Activated CD4-positive, alpha-beta T cell treated with anti-CD3 and anti-CD28 coated beads for 48 hours (primary cell): ENCODE measurements at places on chromosomes 3 and 15.

GRCh38 chr15:41556677-41557076 lies 2.3 kb upstream of the TYRO3 start:
- DNase-seq = no peak

DNA sequence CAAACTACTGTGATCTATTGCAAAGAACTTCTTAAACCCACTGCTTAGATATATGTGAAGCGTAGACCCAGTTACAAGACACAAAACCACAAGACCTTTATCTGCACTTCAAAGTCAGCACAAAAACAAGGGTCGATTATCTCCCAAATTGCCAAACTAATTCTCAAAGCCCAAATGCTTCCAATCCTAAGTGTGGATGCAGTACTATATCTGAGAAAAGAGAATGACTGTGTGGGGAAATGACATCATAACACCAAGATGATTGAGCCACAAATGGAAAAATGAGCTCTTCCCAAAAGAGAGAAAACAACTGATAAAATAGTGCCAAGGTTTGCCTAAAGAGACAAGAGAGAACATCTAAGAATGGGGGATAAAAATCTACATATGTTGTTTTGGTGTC lies 86.2 kb downstream of the MEIS2 start:
- no peak for DNase-seq

DNA sequence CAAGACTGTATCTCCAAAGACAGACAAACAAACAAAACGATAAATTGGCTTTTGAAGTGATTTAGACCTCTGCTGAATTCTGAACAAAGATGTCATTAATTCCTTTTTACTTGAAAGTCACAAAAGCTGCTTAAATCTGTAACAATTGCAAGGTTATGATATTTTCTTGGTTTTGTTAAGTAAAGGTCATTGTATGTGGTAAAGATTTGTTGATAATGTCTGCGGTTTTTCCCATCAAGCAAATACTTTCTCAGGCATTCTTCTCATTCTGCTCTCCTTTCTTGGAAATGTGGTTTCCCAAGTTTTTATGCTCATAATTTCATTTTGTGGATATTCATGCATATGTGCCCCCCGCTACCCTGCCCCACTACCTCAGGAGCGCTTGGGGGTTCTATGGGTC lies 116.5 kb downstream of the SLMAP start:
- no peak for DNase-seq

GRCh38 chr3:37141676-37142075 lies 32.7 kb downstream of the LRRFIP2 start:
- no peak for DNase-seq

DNA sequence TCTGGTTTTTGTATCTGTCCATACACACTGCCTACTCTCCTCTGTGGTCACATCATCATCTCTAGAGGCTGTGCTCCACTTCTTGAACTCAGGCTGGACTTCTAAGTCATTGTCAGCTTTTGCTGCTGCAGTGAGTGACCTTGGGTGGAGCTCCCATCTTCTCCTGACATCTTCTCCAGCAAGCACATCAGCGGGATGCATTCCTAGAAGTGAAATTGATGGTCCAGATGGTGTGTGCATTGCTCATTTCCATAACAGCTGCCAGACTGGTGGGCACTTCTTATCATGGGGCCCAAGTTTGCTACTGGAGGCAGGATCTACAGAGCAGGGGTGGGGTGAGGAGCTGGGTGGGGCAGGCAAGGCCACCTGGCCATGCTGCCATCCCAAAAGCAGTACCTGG lies 109.9 kb downstream of the DNAJB8 start:
- no peak for DNase-seq

DNA sequence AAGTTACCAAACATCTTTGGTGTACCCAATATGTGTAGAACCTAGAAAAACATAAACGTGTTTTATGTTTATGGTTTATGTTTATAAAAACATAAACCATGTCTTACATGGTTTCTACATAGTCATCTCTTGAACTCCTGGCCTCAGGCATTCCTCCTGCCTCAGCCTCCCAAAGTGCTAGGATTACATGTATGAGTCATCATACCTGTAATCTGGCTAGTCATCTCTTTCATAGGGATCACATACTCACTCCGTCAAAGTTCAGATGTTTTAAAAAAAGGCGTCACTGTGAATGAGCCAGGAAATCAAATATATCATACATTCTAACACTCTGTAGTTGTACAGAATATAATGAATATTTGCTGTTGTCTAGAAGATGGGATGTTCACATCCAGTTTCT lies 178.6 kb downstream of the CPNE4 start:
- DNase-seq = no peak

DNA sequence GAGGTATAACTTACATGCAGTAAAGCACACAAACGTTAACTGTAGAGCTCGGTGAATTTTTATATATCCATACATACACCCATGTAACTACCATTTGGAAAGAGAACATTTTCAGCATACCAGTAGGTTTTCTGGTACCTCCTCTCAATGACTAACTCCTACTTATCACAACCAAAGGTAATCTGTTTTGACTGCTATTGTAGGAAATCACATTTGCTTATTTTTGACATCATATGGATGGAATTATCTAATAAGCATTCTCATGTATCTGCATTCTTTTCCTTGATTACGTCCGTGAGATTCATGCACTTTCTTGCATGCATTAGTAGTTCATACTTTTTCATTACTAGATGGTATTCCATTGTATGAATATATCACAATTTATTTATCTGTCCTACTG lies 76.8 kb downstream of the CSNK1G1 start:
- no peak for DNase-seq

GRCh38 chr15:63392361-63393009 lies 10.8 kb upstream of the CA12 start:
- DNase-seq = no peak

DNA sequence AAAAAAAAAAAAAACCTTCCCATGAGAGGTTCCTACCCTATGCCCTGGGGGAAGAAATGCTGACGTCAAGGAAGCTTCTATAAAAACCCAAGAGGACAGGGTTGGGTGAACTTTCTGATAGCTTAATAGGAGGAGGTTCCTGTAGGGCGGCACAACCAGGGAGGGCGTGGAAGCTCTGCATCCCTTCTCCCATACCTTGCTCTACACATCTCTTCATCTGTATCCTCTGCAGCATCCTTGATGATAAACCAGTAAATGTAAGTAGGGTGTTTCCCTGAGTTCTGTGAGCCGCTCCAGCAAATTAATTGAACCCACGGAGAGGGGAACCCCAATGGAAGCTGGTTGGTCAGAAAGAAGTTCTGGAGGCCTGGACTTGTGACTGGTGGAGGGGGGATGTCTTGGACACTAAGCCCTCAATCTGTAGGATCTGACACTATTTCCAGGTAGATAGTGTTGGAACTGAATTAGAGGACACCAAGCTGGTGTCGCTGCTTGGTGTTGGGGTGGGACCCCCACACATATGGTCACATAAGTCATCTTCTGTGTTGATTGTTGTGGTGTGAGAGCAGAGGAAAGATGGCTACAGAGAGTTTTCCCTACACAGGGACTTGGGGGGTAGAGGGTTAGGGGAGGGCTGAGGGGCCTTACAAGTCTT lies 91.5 kb downstream of the ST6GAL1 start:
- no peak for DNase-seq

DNA sequence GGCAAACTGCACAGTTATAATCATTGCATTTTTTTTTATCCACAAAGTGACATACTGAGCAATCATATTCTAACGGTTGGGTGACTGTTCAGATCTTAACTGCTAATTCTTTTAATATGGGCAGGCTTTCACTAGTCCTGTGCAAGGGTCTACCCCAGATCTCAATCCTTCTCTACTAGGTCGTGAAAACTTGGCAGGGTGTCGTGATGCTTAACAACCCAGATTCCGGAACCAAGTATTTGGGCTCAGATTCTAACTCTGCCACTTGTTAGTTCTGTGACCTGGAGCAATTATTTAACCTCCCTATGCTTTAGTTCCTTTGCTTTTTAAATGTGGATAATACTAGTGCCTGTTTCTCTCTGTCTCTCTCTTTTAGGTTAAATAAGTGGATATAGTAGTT lies 16.4 kb upstream of the ALDH1A2 start:
- DNase-seq = no peak

DNA sequence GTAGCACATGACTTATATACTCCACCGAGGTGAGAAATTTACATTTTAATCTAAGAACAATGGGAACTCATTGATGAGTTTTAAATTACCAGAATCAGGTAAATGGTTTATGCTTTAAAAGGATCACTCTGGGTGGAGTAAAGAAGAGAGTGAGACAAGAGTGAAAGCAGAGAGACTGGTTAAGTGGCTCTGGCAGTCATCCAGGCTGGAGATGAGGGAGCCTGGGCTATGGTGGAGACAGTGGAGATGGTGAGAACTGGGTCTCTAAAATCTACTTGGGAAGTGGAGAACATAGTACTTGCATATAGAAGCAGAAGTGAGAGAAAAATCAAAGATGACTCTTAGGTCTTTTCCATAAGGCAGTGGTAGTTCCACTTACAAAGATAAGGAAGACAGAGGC lies 37.1 kb upstream of the SLC25A36 start:
- no peak for DNase-seq

DNA sequence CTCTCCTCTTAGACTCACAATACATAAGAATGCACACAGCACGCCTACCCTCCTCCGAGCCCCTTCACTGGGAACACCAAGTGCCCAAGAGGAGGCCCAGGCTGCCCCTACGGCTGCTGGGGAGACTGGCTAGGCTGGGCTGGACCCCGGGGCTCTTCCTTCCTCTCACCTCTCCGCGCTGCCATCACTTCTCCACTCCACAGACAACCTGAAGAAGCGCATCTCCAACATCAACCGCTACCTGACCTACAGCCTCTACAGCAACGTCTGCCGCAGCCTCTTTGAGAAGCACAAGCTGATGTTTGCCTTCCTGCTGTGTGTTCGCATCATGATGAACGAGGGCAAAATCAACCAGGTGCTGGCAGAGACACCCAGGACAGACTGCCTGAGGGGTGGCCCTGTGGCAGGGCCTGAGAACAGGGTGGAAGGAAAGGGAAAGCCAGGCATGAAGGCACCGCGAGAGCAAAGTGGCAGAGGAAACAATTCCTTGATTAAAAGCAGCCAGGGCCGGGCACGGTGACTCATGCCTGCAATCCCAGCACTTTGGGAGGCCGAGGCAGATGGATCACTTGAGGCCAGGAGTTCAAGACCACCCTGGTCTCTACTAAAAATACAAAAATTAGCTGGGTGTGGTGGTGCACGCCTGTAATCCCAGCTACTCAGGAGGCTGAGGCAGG lies 51.6 kb downstream of the SEMA3G start:
- no peak for DNase-seq

DNA sequence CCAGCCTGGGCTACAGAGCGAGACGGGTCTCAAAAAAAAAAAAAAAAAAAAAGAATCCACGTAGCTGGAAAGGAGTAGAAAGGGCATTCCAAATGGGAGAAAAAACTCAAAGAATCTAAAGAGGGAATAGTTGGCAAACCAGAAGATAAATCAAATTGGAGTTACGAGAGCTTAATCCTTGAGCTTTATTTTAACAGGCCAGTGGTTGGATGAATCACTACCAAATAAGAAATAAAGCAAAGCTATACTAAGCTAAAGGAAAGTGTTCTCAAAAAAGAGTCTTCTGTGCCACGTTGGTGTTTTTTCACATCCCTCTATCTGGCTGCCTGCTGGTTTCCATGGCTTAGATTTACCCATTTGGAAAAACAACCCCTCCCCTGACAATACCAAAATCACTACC lies 14.0 kb downstream of the VGLL4 start:
- no peak for DNase-seq

- no peak for DNase-seq
These were observed 8.7 kb upstream of the GPD1L start for GRCh38 chr3:32097768-32098167.

GRCh38 chr3:194013928-194014327 lies 122.0 kb upstream of the HES1 start:
- no peak for DNase-seq

DNA sequence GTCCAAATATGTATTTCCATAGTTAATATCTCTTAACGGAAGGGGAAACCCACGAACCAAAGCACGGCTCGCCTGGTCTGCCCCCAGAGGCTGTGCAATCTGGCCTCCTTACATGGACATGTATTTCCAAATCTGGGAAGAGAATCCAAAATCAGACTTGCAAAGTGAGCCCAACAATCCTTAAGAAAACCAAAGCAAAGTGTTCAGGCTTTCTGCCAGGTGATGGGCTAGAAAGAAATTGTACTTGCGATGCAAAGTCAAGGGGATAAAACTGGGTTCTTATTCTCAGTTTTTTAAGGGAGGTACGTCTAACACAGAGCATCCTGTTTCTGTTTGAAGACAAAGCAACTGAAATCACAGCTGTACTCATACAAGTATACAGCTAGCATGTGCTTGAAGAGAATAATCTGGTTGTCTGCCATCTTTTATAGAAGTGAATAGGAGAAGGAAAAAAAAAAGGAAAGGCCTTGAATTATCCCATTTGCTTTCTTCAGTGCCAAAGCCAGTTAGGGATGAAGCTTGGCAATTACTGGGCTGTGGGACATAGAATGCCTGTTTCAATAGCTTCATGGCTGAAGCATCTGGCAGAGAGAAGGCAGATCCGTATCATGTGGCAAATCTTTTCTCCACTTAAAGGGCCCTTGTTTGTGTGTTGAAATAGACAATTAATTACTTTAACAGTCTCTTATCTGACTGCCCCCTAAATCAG lies 48.4 kb downstream of the LRIG1 start:
- DNase-seq = no peak

- DNase-seq = peak; percentile 23
These were observed 2.7 kb downstream of the IREB2 start for GRCh38 chr15:78440375-78441373.

DNA sequence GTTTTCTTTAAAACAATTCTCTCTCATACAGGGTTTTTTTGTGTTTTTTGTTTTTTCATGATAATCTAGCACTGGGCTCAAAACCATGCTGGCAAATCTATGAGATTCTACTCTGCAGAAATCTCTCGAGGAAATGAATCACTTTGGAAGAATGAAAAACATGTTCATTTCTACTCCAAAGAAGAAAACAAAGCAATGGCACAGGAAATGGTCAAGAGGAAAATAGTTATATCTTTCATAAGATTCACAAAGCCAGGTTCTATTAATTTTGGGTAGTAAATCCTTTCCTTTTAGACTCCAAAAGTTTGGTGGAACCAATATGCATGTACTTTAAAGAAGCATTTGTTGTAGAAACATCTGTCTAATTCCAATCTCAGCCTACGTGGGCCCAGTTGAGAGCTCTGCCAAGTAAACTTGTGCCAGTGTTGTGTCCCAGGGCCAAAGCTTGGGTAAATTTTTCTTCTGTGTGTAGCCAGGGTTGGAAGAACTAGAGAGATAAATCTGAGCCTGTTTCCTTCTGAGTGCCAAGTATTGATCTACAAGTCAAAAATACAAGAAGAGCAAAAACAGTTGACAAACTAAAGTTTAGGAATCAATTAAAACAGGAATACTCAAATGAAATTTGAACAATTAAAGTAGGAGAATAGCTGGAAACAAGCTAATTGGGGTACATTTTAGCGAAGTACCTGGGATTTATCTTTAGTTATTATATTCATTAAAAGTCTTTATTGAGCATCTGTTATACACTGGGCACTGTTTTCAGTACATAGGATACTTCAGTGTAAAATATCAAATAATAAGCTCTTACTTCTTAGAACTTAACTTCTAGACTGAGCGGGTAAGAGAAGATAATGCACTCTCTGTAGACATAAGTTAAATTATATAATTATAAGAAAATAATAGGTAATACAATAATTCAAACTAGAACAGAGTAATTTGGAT lies 657.5 kb upstream of the NECTIN3 start:
- DNase-seq = no peak

GRCh38 chr3:9681723-9682081 lies 21.9 kb upstream of the CPNE9 start:
- DNase-seq = no peak
